ENCODE measurements at places on chromosomes 3 and 15.

DNA sequence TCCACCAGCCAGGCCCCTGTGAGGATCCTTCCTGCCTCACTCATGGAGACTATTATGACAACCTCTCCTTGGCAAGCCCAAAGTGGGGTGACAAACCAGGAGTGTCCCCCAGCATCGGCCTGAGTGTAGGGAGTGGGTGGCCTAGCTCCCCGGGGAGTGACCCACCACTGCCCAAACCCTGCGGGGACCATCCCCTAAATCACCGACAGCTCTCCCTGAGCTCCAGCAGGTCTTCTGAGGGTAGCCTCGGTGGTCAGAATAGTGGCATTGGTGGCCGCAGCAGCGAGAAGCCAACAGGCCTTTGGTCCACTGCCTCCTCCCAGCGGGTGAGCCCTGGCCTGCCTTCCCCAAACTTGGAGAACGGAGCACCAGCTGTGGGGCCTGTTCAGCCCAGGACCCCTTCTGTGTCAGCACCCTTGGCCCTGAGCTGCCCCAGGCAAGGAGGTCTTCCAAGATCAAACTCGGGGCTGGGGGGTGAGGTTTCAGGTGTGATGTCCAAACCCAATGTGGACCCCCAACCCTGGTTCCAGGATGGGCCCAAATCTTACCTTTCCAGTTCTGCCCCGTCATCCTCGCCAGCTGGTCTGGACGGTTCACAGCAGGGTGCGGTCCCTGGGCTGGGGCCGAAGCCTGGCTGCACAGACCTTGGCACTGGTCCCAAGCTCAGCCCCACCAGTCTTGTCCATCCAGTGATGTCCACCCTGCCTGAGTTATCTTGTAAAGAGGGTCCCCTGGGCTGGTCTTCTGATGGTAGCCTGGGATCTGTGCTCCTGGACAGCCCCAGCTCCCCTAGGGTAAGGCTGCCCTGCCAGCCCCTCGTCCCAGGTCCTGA, 1.0 kb downstream of the LIMD1 start:
- DNase-seq: no peak

- DNase-seq: no peak
Measured at GRCh38 chr15:70770863-70771262, 7.5 kb upstream of the UACA start.

DNA sequence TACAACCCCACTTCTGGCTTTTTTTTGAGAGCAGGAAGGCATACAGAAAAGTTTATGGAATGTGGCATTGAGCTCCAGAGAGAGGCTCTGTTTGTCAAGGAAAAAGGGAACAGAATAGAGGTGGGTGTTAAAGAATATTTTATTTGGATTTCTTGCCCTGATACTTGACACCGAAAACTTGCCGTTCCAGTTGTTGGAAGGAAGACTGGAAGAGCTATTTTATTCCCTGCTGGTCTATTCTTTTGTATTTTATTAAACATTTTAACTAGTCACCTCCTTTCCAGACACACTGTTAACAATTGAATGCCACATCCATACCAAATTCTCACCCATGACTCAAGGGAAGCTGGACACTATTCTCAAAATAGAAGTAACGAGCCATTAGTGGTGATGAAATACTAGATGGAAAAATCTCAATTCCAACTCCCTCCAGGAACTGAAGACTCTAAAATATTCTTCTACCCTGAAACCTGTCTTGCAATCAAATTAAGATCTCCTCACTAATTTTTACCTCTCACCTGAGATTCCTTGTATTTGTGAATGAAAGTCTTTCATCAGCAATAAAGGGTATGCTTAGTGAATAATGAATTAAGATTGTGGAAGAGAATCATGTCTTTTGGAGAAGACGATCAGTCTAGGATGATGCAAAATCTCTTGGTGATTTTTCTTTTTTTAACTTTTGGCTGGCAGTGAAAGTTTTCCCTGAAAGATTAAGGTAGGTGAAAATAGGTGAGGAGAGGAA, 28.5 kb downstream of the GREM1 start:
- no peak for DNase-seq

- no peak for DNase-seq
Measured at GRCh38 chr3:137768361-137769321, 4.5 kb downstream of the SOX14 start.

DNA sequence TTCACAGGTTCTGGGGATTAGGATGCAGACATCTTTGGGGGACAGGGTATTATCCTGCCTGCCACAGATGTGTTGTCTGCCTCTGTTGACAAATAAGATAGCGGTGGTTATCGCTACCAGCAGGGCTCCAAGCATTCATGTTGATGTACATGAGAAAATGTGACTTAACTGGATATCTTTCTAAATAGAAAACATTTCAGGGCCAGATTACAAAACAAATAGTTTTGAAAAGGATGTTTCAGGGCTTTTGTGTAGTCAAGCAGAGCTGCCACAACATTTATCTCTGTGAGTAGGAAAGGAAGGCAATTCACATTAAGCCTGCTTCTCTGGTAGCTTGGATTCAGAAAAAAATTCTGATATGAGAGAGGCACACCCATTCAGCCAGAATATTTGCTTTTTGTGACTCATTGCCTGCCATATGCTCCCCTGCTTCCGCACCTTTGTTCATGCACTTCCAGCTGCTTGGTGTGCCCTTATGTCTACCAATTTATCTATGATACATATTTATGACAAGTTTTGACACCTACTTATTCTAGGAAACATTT, 22.8 kb downstream of the PLS1 start:
- no peak for DNase-seq

GRCh38 chr3:189108735-189109134, 63.0 kb upstream of the TPRG1 start:
- no peak for DNase-seq

DNA sequence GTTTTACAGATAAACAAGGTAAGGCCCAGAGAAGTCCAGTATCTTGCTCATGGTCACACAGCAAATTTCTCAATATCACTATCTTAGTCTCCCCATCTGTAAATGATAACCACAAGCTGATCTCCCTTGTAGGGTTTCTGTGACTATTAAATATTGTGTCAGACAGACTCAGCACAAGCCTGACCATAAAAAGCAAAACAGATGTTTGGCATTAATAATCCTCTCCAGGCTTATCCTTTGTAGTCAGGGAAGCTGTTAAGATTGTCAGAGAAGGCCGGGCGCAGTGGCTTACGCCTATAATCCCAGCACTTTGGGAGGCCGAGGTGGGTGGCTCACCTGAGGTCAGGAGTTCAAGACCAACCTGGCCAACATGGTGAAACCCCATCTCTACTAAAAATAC, 173.2 kb upstream of the PRICKLE2 start:
- DNase-seq: no peak

DNA sequence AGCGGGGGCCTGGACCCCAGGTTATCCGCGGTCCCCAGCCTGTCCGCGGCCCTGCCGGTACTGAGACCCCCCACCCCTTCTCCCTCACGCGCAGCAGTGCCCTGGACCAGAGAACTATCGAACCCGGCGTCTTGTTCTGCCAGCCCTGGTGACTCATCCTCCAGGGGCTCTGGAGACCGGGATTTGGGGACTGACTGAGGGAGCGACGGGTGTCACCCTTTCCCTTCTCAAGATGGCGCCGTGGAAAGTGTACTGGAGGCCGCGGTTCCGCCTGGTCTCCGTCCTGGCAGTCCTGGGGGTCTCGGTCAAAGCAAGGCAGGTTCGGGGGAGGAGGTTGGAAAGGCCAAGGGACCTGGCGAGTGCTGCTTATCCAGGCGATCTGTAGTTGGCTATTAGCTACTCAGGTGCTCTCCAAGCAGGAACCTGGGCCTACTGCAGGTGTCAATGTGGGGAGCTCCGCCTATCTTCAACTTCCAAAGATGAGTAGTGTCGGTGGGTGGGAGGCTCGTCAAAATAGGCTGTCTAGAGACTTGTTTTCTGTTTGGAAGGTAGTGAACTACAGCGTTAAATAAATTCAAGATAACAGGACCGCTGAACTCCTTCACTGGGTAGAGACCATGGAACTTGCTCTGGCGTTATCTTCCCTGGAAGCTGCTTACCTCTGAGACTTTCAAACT, 790 bp downstream of the RAB5A start:
- no peak for DNase-seq

GRCh38 chr3:44098656-44099415, 142.8 kb upstream of the TOPAZ1 start:
- no peak for DNase-seq

- no peak for DNase-seq
Measured at GRCh38 chr15:47756872-47757271, 39.6 kb downstream of the SEMA6D start.

DNA sequence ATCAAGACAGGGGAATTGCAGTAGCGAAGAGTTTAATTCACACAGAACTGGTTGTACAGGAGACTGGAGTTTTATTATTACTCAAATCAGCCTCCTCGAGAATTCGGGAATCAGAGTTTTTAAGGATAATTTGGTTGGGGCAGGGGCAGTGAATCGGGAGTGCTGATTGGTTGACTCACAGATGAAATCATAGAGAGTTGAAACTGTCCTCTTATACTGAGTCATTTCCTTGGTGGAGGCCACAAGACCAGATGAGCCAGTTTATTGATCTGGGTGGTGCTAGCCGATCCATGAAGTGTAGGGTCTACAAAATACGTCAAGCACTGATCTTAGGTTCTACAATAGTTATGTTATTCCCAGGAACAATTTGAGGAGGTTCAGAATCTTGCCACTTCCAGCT, 5.3 kb upstream of the ZNF770 start:
- no peak for DNase-seq

- DNase-seq: no peak
Measured at GRCh38 chr3:99783011-99783573, 34.6 kb upstream of the CMSS1 start.

DNA sequence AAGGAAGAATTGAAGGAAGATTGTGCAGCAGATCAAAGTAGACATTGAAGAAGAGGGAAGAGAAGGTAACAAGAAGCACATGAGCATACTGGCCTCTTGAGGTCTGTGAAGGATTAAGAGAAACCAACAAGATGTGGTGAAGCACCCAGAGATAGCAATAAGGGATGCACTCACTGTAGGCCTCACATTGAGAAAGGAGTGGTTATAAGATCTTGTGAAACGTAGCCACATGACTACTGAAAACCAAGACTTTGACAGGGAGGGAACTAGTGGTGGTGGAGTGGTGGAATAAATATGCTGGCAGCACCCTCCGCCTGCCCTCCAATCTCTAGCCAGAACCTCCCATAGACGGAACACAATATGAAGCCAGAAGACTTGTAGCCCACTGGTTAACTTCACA, 651.2 kb downstream of the DIPK2A start:
- DNase-seq: no peak

DNA sequence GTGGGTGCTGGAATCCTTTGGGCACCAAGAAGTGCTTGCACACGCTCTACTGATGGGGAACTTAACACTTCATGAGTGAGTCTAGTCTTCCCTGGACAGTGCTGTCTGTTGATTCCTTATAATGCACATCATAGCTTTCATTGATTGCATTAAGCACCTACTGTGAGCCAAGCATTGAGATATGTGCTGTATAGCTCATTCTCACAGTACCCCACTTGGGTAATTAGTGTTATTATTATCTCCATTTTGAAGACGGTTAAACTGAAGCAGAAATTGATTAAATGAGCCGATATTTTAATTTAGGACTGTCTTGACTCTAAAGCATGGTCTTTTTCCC, 504 bp upstream of the PDHB start:
- DNase-seq: no peak

DNA sequence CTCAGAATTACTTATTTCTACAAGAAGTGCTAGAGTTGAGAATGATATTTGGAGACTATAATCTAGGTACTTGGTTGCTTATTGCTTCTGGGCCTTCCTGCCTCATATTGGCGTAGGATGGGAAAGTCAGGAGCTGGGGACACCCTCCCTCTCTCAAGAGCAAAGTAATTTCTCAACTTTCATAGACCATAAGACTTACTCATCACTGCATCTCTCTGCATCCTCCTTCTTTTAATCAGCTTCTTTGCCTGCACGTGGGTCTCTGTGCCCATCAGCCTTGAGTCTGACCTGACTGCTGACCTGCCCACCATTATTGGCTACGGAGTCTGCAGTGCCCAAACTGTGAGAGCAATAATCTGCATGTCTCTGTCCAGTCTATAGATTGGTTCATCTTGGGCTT, 27.3 kb upstream of the XIRP1 start:
- no peak for DNase-seq

DNA sequence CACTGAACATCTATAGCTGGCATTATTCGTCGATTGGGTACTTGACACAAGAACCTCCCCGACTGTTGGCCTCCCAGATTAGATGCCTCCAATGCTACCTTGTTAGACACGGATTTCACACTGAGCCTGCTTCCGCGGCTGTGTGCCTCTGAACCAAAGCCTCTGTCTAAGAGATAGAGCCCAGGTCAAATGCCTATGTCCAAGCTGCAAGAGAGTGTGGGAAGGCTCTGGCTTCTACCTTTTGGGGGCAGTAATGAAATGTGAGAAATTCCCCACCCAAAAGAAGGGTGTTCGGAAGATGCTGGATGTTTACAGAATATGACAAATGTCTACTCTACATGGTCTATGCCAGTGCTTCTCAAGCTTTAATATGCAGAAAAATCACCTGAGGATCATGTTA, 2.0 kb upstream of the RPUSD2 start:
- no peak for DNase-seq

GRCh38 chr15:35618260-35619188, 72.6 kb upstream of the DPH6 start:
- DNase-seq: no peak

- no peak for DNase-seq
Measured at GRCh38 chr3:101978348-101978747, 129.0 kb downstream of the NFKBIZ start.

DNA sequence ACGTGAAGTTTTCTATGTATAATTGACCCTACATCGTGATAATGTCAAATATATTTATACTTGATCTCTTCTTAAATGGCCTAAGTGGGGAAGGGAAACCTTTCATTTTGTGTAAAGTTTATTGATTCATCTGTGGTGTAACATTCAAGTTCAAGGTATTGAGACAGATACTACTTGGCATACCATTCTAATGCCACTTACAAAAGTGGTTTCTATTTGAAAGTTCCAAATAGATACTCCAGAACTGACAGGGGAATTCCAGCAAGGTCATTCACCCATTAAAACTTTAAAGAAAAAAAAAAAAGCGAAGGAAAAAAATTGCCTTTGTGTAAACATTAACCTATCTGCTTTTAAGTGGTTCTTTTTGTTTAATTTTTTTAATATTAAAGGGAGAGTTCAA, 45.3 kb upstream of the MAP3K13 start:
- no peak for DNase-seq

DNA sequence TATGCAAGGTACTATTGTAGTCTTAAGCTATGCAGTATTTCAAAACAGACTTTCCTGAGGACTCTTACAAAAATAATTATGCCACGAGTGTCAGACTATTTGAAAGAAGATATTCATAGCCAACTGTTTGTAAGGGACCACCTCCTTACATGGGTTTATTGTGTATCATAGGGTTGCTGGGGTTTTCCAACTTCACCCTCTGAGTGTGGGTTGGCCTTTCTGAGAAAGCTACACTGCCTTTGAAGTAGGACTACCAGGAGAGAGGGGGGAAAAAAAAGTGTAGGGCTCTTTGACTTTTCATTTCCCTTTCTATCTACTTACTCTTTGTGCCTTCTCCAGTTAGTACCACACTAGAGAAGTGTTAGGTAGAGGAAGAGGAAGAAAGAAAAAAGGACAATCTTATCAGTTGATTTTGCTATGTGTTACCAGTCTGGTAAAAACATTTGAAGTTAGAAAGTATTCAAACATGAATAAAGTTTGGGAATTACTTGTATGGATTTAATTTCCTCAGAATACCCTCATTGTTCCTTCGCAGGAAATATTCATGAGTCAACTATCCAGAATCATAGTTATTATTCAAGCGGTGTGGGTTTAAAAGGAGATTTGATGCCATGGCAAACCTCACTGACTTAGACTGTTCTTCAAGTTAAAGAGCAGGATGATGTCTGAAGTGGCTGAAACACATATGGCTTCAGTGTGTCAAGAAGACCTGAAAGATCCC, 329.3 kb upstream of the THBS1 start:
- DNase-seq: no peak

GRCh38 chr15:27086149-27086548, 115.2 kb downstream of the GABRG3 start:
- DNase-seq: no peak

Data from cortex of kidney (tissue), 1 donor.